Stimulated activated CD4-positive, alpha-beta T cell treated with anti-CD3 and anti-CD28 coated beads, Interleukin-15, amount 100 ng/mL, for 1 hour (primary cell): ENCODE measurements at places on chromosomes 1 and 21.

- no peak for DNase-seq
Measured at GRCh38 chr1:117556341-117556740, 49.5 kb upstream of the TENT5C start.

DNA sequence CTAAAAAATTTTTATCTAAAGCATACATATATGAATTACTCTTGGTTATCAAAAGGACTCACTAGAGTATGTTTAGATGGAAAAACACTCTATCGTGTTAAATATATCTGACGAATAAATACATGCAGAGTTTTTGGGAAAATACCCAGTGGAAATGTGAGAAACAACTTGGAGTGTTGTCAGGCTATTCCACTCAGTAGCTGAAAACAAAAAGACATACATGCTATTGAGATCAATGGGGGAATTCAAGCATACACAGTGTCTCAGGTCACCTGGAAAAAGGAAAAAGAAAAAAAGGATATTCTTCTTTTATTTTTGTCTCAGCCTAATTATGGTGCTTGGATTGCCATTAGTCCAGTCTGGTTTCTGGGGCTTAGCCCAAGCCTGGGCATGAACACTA is 247.0 kb upstream of the LYPLAL1 start:
- no peak for DNase-seq

DNA sequence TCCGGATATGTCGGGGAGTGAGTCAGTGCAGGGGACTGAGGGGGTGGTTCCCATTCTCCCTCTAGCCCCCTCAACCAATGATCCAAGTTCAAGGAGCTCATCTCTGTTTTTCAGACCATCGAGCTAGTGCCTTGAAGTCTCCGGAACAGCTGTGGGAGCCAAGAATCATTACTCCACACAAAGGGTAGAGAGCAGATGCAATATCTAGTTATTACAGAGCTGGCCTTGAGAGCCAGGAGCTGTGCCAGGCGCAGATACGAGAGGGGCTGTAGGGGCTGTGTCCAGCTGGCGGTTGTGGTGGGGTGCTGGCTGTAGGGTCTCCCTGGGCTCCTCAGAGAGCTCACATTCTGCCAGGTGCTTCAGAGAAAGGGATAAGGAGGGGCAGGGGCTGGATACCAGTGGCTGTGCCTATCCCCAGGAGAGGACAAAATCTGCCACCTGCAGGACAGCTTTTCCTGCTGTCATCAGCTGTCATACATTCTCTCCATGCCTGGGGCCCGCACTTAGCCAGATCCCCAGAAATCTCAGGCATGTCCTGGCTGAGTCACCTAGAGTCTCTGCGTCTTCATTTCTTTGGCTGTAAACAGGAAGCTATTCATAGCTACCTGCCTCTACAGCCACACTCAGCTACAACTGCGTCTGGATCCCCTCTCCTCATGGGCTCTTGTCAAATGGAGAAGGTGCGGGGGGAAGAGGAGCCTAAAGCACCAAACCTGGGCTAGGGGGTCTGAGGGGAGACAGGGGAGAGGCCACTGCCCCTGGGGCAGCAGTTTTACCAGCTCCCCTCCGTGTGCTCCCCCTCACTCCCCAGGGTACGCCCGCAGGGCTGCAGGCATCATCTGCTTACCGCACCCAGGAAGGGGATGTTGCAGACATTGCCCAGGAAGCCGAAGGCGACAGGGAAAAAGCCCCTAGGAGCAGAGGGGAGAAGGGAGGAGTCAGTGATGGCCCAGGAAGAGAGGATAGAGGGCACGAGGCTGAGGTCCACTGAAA is 2.4 kb upstream of the KISS1 start:
- DNase-seq: no peak

DNA sequence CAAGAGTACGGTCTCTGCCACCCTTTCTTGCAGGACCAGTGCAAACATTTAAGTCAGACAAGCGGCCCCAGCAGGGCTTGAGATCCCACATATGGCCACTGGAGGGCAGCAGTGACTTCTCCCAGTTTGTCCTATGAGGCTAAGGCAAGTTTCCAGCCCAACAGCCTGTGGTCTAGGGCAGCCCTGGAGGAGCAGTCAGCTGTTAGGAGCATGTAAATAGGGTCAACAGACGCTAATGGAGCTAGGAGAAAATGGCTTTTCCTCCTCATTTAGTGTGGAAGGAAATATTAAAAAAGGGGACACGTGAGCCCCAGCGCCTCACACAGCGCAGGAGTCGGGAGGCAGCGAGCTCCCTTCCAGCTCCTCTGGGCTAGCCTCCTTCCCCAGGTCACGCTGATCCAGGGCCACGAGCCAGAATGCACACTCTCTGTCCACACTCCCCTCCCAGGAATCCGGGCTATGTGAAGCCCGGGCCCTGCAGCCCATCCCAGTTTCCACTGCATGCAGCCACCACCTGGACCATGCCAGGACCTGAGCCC is 95.6 kb downstream of the LAMC2 start:
- DNase-seq: peak; percentile 64

- peak; percentile 35 for DNase-seq
Measured at GRCh38 chr1:6414443-6414844, 5.3 kb downstream of the HES2 start.
